ENCODE measurements at places on chromosomes 5 and 9.

GRCh38 chr5:5979761-5980537 is 398.4 kb downstream of the MED10 start:
- DNase-seq = no peak

DNA sequence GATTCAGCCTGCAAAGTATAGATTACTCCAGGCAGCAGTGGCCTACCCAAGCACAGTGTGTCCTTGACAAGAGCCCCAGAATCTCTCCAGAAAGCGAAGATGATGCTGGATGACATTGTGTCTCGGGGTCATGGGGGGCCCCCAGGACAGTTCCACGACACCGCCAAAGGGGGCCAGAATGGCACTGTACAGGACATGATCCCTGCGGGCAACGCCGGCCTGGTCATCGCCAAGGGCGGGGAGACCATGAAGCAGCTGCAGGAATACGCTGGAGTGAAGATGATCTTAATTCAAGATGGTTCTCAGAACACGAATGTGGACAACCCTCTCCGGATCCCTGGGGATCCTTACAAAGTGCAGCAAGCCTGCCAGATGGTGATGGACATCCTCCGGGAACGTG is 107.0 kb upstream of the MTAP start:
- no peak for DNase-seq

DNA sequence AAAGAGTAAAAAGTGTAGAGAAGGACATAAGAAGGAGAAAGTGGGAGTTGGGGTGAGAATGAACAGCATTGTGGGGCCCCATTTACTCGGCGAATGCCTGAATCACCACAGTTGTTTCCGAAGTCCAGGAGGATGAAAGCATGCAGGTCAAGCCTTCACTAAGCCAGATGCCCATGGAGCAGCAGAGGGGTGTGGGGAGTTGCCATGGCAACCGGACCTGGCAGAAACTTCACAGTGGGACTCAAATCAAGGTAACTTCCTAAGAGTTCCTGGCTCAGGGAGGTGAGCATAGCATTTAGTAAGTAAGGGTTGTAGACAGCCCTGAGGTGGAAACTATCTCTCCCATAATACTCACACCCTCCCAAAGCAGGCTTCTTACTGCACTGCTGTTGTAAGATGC is 357.1 kb downstream of the TRIM32 start:
- no peak for DNase-seq

DNA sequence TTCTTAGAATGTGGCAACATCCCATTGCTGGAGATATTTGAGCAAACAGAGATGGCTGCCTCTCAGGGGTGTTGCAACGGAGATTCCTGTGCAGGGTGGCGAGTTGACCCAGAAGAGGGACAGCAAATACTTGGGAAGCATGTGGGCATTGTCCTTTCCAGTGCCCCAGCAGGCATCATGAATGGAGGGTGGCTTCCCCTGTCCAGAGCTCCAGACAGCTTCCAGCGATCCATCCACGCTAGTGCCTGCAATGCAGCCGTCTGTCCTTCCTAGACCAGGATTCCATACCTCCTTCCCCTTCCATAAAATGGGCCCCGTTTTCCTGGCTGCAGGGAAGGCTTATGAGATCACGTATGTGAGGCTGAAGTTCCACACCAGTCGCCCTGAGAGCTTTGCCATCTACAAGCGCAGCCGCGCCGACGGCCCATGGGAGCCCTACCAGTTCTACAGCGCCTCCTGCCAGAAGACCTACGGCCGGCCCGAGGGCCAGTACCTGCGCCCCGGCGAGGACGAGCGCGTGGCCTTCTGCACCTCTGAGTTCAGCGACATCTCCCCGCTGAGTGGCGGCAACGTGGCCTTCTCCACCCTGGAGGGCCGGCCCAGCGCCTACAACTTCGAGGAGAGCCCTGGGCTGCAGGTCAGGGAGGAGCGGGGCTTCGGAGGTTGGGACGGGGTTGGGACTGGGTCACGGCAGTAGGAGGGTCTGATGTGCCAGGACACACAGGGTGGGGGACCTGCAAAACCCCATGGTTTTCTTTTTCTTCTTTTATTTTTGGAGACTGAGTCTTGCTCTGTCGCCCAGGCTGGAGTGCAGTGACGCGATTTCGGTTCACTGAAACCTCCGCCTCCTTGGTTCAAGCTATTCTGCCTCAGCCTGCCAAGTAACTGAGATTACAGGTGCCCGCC is 17.2 kb downstream of the LAMC3 start:
- DNase-seq = no peak

- DNase-seq = no peak
Observed at GRCh38 chr5:84688566-84688965, 303.9 kb upstream of the EDIL3 start.

- no peak for DNase-seq
Observed at GRCh38 chr9:6096821-6097220, 81.4 kb upstream of the RANBP6 start.

- DNase-seq = no peak
Observed at GRCh38 chr5:106481374-106481773, 1189.4 kb downstream of the EFNA5 start.

DNA sequence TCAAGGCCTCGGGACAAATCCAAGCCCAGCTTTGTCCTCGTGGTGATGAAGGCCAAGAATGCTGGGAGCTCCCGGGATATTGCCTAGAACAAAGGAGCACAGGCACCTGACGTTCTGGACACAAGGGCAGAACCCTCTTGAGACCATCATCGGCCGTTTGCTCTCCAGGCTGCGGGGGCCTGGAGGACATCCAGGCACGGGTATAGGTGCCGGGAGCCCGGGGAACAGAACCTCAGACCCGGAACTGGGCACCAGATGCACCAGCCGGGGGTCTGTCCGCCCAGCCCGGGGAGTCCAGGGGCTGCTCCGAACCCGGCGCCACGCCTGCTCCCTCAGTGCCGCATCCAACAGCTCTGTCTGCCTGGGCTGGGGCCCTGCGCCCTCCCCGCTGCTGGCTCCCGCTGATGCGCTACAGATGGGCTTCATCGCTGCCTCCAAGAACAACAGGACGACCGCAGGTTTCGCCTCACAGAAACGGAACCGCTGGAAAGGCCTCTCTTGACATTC is 88.0 kb downstream of the ADAMTS2 start:
- no peak for DNase-seq

GRCh38 chr5:35656721-35657120 is 39.1 kb downstream of the SPEF2 start:
- no peak for DNase-seq

GRCh38 chr9:136117916-136118319 is 757 bp downstream of the TMEM250 start:
- DNase-seq = peak; percentile 65

DNA sequence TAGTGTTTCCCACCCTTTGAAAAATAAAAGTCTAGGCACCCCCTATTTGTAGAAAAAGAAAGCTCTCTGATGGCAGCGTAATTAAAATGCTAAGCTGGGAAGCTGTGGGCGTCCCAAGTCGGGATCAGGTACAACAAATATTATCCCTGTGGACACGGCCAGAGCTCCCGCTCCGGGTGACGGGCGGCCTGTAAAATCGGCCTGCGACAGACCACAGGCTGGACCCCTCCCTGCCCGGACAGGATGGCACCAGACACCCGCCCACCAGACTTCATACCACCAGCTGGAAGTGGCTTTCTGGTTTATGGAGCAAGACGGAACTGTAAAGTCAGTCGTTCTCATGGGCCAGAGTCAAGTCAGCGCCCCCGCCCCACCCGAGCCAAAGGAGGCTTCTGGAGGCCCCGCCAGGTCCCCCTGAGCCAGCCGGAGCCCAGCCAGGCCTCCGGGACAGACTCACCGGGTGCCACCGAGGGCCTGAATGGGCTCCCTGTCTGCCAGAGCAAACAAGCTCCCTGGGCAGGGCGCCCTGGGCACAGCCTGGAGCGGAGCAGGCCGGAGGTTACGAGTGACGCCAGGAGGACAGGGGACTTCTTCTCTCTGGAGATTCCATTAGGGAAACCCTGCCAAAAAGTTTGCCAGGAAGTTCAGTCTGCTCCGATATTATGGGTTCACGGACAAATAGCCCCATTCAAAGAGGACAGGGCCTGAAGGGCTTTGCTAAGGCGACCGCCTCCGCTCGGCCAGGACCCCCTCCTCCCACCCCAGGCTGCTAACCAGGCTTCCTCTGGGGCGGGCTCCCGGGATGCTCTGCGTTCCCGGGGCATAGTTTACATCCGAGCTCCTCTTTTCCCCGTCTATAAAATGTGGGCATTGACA is 173.7 kb downstream of the ERCC6L2 start:
- DNase-seq = no peak

- DNase-seq = no peak
Observed at GRCh38 chr5:119379942-119380547, 24.2 kb downstream of the TNFAIP8 start.

- no peak for DNase-seq
Observed at GRCh38 chr9:123310551-123311249, 42.3 kb upstream of the STRBP start.

DNA sequence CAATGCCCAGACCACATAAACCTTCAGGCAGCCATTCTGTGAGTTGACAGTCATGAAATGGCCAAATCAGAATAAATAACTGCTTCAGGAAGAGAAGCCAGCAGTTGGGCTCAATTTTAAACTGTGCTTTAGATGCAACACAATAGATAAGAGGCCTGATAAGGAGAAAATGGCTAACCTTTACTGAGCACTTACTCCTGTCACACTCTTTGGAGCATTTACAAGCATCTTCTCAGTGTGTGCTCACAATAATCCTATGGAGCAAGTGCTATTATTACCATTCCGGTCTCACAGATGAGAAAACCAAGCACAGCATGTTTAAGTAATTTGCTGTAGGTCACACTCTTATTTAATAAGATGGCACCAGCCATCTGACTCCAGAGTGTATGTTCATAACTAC is 11.5 kb upstream of the SH3RF2 start:
- no peak for DNase-seq

DNA sequence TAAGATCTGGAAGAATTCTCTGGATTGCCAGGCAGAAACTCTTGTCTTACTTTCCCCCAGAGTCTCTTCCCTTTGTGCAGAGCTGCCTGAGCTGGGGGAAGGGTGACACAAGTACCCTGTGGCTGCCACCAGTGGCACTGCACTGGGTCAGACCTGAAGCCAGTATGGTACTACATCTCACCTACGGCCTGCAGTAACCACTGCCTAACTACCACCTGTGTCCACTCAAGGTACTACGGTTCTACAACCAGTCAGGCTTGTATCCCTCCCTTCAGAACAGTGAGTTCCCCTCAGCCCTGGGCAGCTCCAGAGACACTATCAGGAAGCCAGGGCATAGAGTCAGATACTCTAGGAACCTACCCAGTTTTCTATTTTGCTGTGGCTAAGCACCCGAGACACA is 212.0 kb upstream of the POU5F2 start:
- DNase-seq = no peak

GRCh38 chr5:76106149-76106548 is 23.0 kb downstream of the SV2C start:
- DNase-seq = no peak

- DNase-seq = no peak
Observed at GRCh38 chr5:61744690-61745619, 412.9 kb downstream of the ZSWIM6 start.

GRCh38 chr5:96141749-96142148 is 180.1 kb upstream of the ELL2 start:
- DNase-seq = no peak

DNA sequence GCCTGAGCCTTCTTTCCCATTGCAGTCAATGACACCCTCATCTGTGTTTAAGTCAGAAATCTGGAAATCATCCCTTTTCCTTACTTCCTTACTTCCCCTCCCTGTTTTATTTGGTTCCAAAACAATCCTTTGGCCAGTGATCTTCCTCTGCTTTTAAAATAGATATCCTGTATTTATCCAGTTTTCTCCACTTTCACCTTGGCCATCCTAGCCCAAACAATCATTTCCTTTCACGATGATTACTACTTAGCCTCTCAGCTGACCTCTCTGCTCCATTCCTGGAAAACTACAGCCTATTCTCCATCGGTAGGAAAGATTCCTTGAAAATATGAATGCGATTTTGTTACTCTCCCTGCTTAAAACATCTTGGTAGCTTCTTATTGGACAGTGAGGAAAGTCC is 565.4 kb downstream of the TLR4 start:
- no peak for DNase-seq
